ENCODE measurements at places on chromosomes 4 and X.

- no peak for DNase-seq
These were observed 1295.8 kb upstream of the ADGRL3 start for GRCh38 chr4:59904331-59904730.

GRCh38 chrX:85499400-85499799 is 119.9 kb upstream of the POF1B start:
- no peak for DNase-seq

DNA sequence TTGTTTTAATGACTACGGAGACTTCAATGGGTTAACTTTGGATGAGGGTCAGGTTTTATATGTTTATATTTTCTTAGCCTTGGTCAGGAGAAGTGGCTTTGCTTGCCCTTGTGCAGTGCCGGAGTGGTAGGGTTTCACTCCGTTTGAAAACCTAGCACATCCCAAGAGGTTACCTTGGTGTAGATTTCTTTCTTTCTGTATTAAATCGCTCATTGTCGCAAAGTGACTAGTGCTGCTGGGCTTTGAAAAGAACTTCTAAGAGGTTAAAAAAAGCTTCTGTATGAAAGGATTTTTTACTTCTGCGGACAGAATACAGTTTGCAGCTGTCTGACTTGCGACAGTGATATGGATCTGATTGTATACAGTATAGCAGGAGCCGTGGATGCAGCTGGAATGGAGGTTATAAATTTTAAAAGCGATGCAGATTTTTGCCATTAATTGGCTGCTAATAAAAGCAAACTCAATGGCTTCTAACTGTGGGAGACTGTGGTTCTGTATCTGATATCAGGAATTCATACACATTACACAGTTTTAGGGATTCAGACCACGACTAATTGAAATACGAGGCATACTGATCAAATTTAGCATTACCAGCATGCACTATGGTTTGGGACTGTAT is 340.9 kb upstream of the PITX2 start:
- DNase-seq, result no peak

DNA sequence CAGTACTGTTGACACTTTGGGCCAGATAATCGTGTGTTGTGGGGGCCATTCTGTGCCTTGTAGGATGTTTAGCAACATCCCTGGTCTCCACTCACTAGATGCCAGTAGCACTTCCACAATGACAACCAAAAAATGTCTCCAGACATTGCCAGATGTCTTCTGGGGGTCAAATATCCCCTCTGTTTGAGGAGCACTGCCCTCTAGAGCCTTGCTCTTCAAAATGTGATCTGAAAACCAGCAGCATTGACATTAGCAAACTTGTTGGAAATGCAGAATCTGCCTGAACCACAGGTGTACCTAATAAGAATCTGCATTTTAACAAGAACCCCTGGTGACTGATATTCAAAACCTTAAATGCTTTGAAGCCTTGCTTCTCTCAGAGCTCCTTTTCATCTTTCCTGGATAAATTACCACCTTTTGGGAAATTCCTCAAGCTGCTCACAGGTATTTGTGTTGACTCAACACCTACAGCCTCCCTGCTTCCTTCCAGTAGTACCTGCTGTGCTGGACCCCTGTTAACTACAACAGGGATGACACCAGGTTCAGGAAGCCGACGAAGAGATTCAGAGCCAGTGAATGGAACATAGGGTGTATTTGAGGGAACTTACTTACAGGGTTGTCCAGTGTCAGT is 459.0 kb upstream of the NR3C2 start:
- DNase-seq, result no peak

GRCh38 chr4:159173886-159174285 is 71.0 kb downstream of the RAPGEF2 start:
- DNase-seq, result no peak

- no peak for DNase-seq
These were observed 195.9 kb downstream of the CPEB2 start for GRCh38 chr4:15198070-15198727.
